Astrocyte of the hippocampus (primary cell): ENCODE measurements at places on chromosomes 6 and 20.

DNA sequence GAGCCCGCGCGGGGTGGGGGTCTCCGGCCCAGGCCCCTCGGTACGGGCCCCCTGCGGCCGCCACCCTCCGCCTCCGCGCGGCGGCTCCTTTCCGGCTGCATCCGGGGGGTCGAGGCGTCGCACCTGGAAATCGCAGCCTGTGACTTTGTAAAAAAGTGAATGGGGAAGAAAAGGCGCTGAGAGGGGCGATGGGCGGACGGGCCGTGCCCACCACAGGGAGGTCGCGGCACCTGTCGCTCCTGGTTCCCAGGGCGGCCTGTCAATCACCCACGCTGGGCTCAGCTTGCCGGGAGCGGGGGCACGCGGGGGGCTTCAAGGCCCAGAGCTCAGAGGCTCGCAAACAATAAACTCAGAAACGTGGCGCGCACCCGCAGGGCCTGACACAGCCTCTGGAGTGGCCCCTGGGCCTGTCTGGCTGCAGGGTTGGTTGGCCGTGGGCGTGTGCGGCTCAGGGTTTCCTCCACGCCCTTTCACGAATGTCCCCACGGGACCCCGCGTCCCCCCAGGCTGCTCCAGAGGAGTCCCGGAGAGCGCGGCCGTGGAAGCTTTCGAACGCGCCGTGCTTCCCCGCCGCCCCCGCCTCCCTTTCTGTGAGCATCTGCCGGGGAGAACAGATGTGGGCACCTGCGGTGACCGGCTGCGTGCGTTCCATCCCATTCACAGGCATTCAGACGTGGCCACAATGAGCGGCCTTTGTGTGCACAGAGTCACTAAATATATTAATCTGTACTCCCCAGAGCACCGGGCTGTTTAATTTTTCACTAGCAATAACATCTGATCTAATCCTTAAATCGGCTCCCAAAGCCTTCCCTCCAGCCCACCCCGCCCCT is 6.1 kb upstream of the DLL1 start:
- DNase-seq, result peak; percentile 10

DNA sequence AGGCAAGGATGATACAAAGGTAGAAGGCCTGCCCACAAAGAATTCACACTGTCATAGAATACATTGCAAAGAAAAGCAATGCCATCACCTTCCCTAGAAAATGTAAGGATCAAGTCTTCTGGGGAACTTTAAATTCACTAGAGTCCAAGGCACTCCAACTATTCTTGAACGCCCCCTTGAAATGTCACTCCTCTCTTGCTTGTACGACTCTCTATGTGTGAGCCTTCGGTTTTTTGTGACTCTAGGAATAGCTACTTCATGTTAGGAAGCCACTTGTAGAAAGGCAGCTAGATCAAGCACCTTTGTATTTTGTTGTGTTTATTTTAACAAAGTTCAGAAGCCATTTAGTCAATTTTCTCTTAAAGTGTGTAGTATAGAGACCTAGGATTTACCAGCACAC is 159.2 kb upstream of the ARID1B start:
- no peak for DNase-seq

GRCh38 chr20:63498960-63499337 is at the start of gene EEF1A2:
TSS of gene EEF1A2 (minus strand) at chr20:63499083. CDS start at chr20:63497763, 1,320 bp downstream.
- DNase-seq, result peak; percentile 41

GRCh38 chr6:105819745-105820144 is 266.4 kb upstream of the PRDM1 start:
- DNase-seq, result no peak

- DNase-seq, result no peak
These were observed 140.6 kb upstream of the SLC22A16 start for GRCh38 chr6:110617057-110617456.

DNA sequence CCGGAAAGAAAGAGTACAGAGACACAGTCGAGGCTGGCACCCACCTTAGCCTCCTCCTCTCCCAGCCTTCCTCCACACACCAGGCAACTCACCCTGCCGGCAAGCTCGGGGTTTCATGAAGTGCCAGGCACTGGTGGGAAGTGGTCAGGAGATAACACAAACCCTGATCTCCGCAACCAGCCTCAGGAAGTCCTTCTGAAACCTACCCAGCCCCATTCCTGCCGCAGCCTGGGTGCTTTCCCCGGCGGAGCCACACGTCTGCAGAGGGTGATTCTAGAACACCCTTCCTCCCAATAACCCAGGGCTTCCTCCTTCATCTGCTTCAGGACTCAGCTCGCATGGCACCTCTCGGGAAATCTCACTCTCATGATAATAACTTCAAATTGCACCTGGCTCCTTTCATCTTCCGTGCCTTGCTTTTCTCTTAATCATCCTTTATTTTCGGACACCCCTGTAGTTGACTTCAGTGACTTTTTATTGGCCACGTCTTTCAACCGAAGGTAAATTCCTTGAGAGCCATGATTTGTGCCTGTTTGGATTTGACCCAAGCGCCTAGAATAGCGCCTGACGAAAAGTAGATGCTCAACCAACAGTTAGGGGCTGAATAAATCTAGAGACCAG is 8.7 kb upstream of the HLA-E start:
- DNase-seq, result no peak

GRCh38 chr6:118495485-118496280 is 52.4 kb upstream of the PLN start:
- DNase-seq, result peak; percentile 17

GRCh38 chr20:52457826-52458225 is 266.2 kb upstream of the ZFP64 start:
- peak; percentile 20 for DNase-seq

GRCh38 chr6:136051140-136051775 is 198.9 kb downstream of the MTFR2 start:
- DNase-seq, result peak; percentile 7

DNA sequence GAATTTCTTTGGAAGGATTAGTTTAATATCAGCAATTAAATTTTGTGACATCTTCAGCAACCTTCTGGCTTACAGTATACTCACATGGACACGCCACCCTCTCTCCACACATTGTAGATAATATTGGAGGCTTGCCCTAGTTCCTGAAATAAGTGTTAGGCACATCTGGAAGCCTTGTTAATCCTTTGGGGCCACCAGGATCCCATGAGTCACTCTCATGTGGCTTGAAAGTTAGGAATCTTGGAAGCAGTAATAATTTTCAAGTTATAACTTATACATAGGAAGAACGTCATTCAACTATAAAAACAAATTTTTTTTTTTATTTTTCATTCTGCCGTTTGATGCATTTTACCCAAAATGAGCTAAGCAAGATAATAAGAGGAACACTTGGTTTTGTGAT is 20.5 kb downstream of the LAMA4 start:
- no peak for DNase-seq

DNA sequence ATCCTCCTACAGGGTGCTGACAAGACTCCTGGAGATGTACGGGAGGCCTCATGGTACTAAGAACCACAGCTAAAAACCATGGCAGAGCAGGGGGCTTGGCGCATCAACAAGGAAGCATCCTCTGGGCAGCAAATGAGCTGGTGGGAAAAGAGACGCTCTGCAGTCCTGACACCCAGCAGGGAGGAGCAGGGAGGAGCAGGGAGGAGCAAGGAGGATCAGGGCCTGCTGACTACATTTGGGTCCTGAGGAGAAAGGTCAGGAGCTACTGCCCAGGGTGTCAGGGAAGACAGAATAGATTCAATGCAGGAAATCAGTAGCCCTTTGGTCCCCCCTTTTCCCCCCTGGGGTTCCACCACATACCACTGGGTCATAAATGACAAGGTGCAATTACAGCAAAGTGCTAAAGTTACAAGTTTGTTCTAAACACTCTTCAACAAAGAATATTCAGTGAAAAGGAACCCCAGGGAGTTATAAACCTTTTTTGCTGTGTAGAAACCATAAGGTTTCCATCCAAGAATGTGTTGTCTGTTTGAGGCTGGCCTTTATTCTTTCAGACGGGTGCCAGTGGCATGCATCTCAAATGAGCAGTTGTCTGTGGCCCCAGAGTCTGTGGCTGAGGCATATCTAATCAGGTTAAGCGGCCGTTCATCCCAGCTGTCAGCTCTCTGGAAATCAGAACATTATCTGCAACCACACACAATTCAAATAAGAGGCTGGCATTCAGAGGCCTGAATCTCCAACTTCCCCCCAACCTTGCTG is 325.0 kb downstream of the CDC5L start:
- peak; percentile 56 for DNase-seq

GRCh38 chr6:76876922-76877553 is 586.3 kb downstream of the HTR1B start:
- DNase-seq, result no peak

DNA sequence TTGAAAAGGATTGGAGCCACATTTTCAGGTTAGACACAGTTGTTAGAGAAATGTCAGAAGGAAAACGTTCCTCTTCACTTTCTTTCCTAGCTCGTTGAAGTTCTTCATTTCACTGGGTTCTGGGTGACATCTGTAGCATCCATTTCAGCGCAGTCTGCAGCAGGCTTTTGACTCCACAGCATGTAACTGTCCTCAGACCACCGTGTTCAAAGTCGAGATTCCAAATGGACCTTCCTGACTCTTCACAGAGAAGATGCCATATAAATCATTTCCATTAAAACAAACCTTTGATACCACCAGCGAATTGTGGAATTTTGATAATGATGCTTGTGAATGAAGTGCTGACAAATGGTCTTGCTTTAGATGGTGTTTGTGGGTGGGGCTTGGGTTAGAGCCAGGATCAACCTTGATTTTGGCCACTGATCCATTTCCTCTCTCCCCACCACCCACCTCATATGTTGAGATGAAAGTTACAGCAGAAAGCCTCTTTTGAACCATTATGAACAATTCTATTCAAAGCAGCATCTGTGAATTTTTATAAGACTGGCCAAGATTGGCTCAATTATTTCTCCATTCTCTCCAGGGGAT is 185.3 kb upstream of the PREP start:
- DNase-seq, result no peak

DNA sequence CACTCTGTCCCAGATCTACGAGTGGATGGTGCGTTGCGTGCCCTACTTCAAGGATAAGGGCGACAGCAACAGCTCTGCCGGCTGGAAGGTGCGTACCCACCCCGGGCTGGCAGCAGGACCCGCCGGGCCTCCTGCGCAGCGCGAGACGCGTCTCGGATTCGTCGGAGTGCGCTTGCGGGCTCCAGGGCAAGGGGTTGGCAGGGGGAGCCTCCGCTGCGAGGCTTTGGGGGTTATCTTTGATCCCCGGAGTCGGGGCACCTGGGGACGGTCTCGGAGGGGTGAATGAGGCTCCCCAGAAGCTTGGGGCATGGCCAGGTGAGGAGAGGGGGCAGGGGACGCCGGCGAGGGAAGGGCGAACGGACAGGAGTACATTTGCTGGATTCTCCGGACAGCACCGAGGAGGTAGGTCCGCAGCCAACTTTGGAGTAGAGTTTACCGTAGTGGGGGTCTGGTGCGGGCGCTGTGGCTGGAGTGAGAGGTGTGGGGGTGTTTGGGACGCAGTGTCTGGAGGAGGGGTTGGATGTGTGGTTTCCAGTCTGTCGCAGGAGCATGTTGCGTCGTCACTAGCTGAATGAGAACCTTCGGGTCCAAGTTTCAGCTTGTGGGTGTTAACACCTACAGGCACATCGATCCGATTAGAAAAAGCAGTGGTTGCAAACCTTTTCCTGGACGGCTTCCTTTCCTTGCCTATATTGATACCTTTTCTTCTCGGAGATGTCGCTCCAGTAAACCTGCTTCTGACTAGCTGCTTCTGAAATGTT is 1.2 kb downstream of the FOXO3 start:
- peak; percentile 57 for DNase-seq

GRCh38 chr20:25984933-25985332 is 288.3 kb upstream of the ZNF337 start:
- peak; percentile 48 for DNase-seq

DNA sequence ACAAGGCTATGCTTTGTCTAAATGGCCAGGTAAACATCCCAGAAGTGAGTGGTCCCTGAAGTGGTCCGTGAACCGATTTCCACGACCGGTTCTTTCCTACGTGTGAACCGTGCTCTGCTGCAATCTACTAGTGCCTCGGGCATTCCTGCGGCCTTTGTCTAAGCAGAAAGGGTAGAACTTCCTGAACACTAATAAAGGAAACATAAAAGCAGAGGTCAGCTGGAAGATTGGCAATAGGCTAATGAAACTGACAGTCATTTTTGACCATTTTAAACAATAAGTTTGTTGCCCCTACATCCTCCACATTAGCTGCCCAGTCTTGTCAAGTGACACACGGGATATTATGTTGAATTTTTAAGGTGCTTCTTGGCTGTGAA is 410.0 kb downstream of the PLCB1 start:
- no peak for DNase-seq

DNA sequence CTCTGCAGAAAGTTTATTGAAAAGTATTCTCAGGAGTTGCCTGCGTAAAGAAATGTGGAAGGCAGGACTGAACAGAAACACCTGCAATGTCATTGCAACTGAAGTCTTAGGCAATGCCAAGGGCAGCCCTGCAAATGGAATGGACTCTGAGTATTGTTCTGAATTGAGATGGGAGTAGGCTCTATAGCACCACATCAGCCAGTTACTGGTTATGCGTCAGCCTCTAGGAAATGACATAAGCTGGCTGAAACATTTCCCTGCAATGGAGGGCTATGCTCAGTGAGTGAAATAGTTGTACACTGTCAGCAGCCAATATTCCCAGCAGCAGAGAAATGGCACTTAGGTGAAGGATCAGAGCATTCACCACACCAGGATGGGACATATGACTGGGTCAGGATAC is 13.8 kb upstream of the GJE1 start:
- no peak for DNase-seq

- peak; percentile 91 for DNase-seq
These were observed 140.1 kb upstream of the SPACA1 start for GRCh38 chr6:87907521-87907920.

DNA sequence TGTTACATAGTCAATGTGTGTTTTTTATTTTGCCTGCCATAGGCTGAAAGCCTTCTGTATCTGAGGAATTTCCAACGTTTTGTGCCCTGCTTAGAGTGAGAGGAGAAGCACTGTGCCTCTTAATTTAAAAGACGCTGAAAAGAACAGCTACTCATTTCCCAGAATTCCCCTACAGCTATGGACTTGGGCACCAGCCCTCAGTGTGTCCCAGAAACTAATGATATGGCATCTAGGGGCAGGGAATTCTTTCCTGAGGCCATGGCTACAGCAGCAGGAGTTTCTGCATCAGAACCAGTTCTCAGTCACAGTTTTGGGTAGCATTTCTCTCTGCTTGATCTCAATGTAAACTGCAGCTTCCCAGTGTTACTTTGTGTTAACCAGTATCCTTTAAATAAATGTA is 20.2 kb downstream of the OPN5 start:
- no peak for DNase-seq

DNA sequence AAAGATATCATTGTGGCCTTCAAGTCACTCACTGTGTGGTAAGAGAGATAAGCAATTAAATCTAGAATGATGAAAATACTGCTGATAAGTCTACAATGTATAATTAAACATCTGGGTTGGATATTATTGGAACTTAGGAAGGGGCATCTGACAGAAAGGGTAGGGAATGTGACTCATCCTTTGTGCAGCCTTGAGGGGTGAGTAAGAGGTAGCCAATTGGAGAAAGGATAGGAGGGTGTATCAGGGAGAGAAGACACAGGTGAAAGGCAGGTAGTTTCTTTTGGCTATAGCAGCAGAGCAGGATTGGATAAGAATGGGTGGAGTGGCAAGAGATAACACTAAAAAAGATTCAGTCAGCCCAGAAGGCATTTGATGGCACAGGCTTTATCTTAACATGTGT is 182.0 kb downstream of the COL21A1 start:
- no peak for DNase-seq

GRCh38 chr6:136764517-136764993 is 27.7 kb downstream of the MAP3K5 start:
- DNase-seq, result no peak

- DNase-seq, result no peak
These were observed 98.3 kb downstream of the SIM1 start for GRCh38 chr6:100366419-100366818.
